ENCODE measurements at places on chromosomes 12 and 14. TPM values are rescaled to one million over a fixed set of nuclear protein-coding genes. Genes with fewer than 3 reads are reported as not detected.

Gene RABGGTA
- total RNA-seq: 37.6 TPM

Gene PCED1B
- 119 TPM for total RNA-seq

Gene GPR84
- total RNA-seq: not detected

Gene OLR1
- not detected for total RNA-seq

Gene KCNH3
- 9.1 TPM for total RNA-seq

Gene TEX52
- 0.36 TPM for total RNA-seq

Gene MGST1
- not detected for total RNA-seq

Gene TCTN2
- 2.3 TPM for total RNA-seq

GRCh38 chr14:104582005-104582404 lies 2.4 kb downstream of the C14orf180 start:
- H3K4me1 ChIP-seq: no peaks in the 10 kb centered on the region
- no peak for DNase-seq
- H3K27me3 ChIP-seq: peaks cover 2% of the 10 kb centered on the region
- H3K27ac ChIP-seq: no peak overlapping the region
- H3K36me3 ChIP-seq: no peaks in the 10 kb centered on the region

GRCh38 chr12:51955702-51956101 lies 4.2 kb downstream of the ACVR1B start:
- peaks cover 4% of the 10 kb centered on the region for H3K36me3 ChIP-seq
- no peak overlapping the region for H3K27ac ChIP-seq
- no peak for DNase-seq
- no peaks in the 10 kb centered on the region for H3K27me3 ChIP-seq
- H3K4me3 ChIP-seq: no peak overlapping the region

DNA sequence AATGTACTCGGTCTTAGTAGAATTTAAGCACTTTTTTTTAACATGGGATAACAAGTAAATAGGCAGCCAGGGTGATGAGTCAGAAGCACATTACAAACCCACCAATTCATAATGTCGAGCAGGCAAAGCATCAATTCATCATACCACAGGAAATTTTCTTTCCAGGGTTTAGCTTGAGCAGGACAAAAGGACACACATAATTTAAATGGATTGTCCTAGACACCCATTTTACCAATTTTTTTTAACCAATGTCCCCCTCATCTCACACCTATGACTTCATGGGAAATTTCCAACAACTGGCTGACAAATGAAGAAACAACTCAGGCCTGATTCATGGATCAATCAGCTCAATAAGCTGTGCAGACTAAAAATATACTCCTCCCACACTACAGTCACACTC lies 58.8 kb upstream of the FOXG1 start:
- no peaks in the 10 kb centered on the region for H3K4me1 ChIP-seq
- no peak for DNase-seq
- H3K27me3 ChIP-seq: no peaks in the 10 kb centered on the region
- no peaks in the 10 kb centered on the region for H3K36me3 ChIP-seq

DNA sequence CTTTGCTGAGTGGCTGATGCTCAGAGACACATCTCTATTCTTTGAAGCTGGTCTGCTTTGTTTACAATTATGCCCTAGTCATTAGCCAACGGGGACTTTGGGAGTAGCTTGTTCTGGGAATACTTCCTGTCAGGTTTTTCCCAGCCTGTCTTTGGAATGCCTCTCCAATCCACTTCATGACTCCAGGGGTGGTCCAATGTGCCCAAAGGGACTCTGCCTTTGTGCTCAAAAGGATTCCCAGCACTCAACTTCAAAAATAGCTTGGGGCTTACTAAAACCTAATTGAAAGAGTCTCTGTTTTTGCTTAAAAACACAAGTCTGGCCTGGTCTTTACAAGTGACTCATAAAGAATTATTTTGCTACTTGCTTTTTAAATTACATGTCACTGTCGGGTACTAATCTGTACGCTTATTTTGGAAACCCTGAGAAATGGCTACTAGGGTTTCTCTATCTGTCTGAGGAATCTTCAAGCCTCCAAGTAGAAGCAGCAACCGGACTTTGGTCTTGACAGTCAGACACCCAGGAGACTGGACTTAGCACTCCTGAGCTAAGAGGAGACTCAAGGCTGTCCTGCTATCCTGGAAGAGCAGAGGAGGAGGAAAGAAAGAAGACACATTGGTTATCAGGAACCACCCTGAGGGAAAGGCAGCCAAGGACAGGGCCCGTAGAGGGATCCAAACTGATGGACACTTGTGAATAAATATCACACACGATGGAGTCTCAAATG lies 20.7 kb downstream of the PHLDA1 start:
- no peak for DNase-seq
- no peak overlapping the region for H3K27ac ChIP-seq
- H3K36me3 ChIP-seq: no peaks in the 10 kb centered on the region
- no peak overlapping the region for H3K4me3 ChIP-seq
- H3K27me3 ChIP-seq: peaks cover 5% of the 10 kb centered on the region

GRCh38 chr14:39025250-39025809 lies 77.7 kb downstream of the SEC23A start:
- H3K36me3 ChIP-seq: peaks cover 6% of the 10 kb centered on the region
- no peak for DNase-seq
- H3K4me3 ChIP-seq: no peak overlapping the region
- no peaks in the 10 kb centered on the region for H3K27me3 ChIP-seq

- no peaks in the 10 kb centered on the region for H3K27me3 ChIP-seq
- peaks cover 19% of the 10 kb centered on the region for H3K4me1 ChIP-seq
- peak; percentile 23 for DNase-seq
These were observed 815 bp downstream of the COQ10A start for GRCh38 chr12:56267443-56268071.

GRCh38 chr12:128643155-128643554 lies 180.6 kb downstream of the SLC15A4 start:
- H3K27ac ChIP-seq: no peak overlapping the region
- no peaks in the 10 kb centered on the region for H3K27me3 ChIP-seq
- DNase-seq: no peak

DNA sequence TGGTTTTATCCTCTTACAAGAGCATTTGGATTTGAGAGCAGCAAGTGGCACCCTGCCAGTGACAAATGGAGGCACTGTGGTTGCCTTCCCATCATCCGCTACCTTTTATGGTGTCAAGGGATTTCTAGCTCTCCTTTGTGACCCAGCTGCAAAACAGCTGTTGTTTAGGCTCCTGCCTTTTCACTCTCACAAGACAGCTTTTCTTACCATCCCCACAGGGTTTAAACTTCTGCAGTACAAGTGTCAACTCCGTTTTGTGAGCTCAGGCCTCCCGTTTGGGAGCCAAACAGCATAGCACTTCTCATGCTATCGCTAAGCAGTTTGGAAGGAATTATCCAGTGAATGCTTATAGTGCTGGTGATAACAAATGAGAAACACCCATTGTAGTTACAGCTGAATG lies 331.4 kb downstream of the TMTC2 start:
- H3K36me3 ChIP-seq: no peaks in the 10 kb centered on the region
- no peaks in the 10 kb centered on the region for H3K27me3 ChIP-seq
- no peaks in the 10 kb centered on the region for H3K4me1 ChIP-seq
- no peak overlapping the region for H3K27ac ChIP-seq

DNA sequence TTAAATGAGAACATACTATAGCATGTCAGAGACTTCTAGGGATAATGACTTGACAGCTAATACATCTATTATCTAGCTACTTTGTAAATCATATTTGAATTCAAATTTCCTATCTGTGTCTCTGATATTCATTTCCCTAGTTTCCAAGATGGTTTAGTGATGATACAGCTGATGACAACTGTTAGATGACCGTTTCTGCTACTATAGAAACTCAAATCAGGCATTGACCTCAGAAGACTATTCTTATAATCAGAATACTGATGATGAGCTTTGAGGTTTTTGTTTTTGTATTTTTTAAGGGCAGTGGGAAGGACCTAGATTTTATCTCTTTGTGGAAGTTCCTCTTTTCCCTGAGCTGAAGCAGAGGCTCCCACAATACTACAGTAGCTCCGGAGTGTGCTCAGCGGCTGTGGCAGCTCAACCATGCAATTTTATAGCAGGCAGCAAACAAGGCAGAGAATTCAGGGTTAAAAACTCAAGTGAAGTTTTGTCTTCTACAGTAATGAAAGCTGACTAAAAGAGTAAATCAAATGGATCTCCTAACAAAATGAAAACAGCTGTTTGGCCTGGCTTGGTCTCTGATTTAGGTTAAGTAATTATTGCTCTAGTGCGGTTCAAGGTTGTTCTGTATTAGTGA lies 145.1 kb downstream of the SLC25A21 start:
- no peaks in the 10 kb centered on the region for H3K27me3 ChIP-seq
- H3K36me3 ChIP-seq: no peaks in the 10 kb centered on the region
- H3K4me1 ChIP-seq: no peaks in the 10 kb centered on the region

GRCh38 chr14:63878792-63879191 lies 26.0 kb downstream of the SYNE2 start:
- no peak overlapping the region for H3K27ac ChIP-seq
- H3K27me3 ChIP-seq: no peaks in the 10 kb centered on the region
- H3K36me3 ChIP-seq: peaks cover 5% of the 10 kb centered on the region

DNA sequence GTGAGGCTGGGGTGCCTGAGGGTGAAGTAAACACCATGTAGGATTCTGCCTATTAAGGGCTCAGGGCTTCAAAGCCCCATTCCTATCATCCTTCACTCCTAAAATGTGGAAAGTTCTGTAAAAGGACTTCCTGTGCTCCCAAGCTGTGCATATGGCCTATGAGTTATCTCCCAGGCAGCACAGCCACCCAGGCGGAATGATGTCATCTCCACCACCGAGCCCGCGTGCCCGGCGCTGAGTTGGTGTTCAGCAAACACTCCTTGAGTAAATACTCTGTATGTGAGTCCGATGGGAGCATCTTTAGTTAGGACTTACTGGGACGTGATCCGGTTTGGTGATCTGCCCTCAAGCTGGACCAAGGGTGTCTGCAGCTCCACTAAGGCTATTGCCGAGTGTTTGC lies 437.3 kb downstream of the MED13L start:
- no peak overlapping the region for H3K27ac ChIP-seq
- H3K4me3 ChIP-seq: no peak overlapping the region
- DNase-seq: no peak
- H3K36me3 ChIP-seq: no peaks in the 10 kb centered on the region
- H3K27me3 ChIP-seq: peaks cover 2% of the 10 kb centered on the region

- DNase-seq: no peak
- no peak overlapping the region for H3K27ac ChIP-seq
- no peaks in the 10 kb centered on the region for H3K4me1 ChIP-seq
These were observed 199.3 kb downstream of the TTC7B start for GRCh38 chr14:90616881-90617280.

- no peaks in the 10 kb centered on the region for H3K4me1 ChIP-seq
- no peak for DNase-seq
- H3K27ac ChIP-seq: no peak overlapping the region
- peaks cover 6% of the 10 kb centered on the region for H3K27me3 ChIP-seq
- no peak overlapping the region for H3K4me3 ChIP-seq
These were observed 162.5 kb upstream of the RTL1 start for GRCh38 chr14:101065696-101066694.

- H3K4me1 ChIP-seq: peaks cover 16% of the 10 kb centered on the region
- H3K27ac ChIP-seq: no peak overlapping the region
- no peaks in the 10 kb centered on the region for H3K36me3 ChIP-seq
These were observed 170.7 kb upstream of the EEA1 start for GRCh38 chr12:93099792-93100191.

DNA sequence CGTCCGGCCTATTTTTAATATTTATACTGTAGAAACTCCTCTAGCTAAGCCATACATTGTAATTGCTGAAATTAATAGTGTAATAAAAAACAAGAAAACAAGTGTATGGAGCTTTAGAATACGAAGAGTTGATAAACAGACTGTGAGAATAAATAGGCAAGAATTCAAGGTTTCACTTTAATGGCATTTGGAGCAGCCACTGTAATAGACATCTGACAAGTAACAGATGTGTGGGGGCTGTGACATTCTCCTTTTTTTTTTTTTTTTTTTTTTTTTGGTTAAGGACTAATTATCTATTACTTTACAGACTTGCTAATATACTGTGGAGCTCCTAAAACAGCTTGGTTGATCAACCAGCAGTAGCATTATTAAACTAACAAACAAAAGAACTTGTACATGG lies 42.1 kb upstream of the CFAP54 start:
- no peaks in the 10 kb centered on the region for H3K27me3 ChIP-seq
- no peak for DNase-seq

DNA sequence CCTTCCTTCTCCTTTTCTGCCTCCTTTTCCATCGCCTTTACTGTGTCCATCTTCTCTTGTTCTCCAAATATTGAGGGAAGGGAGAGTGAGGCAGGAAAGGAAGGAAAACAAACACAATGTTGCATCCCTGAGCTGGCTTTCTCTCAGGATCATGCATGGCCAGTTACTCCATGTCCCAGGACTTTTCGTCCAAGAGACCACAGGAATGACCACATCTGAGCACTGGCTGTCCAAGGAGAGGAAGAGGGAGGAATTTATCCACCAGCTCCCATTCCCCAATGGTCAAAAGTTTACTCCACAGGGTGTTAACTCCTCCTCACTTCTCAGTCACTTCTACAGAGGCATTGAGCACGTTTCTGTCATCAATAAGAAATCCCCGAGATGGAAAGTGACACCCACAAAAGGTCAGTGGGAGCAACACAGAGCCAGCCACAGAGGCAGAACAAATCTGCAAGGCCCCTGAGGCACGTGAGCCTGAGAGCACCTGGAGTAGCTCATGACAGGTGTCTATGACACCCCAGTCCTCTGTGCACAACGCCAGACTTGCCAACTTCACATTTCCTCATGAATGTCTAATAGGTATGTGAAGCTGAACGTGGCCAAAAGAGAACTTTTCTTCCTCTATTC lies 177.3 kb upstream of the NUDT4 start:
- H3K4me1 ChIP-seq: peaks cover 3% of the 10 kb centered on the region
- H3K27ac ChIP-seq: no peak overlapping the region
- peaks cover 5% of the 10 kb centered on the region for H3K27me3 ChIP-seq
- H3K36me3 ChIP-seq: no peaks in the 10 kb centered on the region
- peak; percentile 10 for DNase-seq

DNA sequence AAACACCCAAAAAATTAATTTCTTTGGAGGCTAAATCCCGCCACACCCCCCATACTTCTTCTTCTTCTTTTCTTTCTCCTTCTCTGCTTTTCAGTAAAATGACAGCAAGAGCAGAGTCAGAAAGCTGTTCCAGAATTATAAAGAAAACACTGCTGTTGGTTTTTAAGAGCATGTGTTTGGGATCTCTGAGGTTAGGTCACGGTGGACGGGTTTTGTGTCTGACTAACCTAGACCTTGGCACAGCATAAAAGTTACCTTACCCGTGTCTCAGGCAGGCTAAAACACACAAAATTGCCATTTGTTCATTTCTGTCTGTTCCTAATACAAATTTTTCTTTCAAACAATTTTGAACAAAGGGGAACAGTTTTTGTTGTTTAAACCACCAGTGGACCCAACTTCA lies 540.8 kb downstream of the NRXN3 start:
- no peaks in the 10 kb centered on the region for H3K27me3 ChIP-seq
- H3K4me3 ChIP-seq: no peak overlapping the region
- H3K27ac ChIP-seq: no peak overlapping the region
- no peaks in the 10 kb centered on the region for H3K4me1 ChIP-seq

Measured in activated CD8-positive, alpha-beta T cell treated with anti-CD3 and anti-CD28 coated beads for 36 hours (primary cell).